ENCODE measurements at places on chromosomes 11 and 22.

- peak; percentile 9 for DNase-seq
Observed at GRCh38 chr11:20035701-20036601, 124.3 kb downstream of the DBX1 start.

DNA sequence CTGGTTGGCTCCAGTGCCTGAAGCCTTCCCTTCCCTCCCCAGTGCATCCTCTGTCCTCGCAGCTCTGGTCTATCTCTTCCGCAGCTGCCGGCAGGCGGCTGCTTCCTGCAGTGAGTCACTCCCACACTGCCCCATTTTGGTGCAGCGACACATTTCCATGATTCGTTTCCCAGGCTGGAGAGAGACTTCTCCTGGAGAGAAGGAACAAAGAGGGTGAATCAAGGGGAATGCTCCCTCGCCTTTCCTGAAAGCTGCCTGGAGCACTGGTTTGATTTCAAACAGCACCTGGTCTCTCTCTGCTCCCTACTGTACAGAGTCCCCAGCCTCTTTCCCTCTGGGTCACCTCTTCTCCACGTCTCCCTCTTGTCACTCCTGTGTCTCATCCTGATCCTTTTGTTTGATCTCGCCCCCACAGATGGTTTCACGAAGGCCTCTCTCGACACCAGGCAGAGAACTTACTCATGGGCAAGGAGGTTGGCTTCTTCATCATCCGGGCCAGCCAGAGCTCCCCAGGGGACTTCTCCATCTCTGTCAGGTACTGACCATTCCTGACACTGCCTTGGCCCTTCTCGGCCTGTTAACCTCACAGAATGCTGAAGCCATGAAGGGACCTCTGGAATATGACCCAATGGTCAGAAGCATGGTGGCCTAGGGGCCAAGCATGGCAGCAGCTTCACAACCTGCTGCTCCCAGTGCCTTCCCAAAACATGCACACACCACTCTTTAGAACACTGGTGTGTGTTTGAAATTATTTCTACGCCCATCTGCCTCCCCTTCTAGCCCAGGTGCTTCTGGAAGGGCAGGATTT is at the start of gene TMA7B:
TSS of gene TMA7B (plus strand) at position 758 of the 808 bp plus-strand sequence. CDS start 3,978 bp downstream, outside the sequence.
- DNase-seq = no peak

DNA sequence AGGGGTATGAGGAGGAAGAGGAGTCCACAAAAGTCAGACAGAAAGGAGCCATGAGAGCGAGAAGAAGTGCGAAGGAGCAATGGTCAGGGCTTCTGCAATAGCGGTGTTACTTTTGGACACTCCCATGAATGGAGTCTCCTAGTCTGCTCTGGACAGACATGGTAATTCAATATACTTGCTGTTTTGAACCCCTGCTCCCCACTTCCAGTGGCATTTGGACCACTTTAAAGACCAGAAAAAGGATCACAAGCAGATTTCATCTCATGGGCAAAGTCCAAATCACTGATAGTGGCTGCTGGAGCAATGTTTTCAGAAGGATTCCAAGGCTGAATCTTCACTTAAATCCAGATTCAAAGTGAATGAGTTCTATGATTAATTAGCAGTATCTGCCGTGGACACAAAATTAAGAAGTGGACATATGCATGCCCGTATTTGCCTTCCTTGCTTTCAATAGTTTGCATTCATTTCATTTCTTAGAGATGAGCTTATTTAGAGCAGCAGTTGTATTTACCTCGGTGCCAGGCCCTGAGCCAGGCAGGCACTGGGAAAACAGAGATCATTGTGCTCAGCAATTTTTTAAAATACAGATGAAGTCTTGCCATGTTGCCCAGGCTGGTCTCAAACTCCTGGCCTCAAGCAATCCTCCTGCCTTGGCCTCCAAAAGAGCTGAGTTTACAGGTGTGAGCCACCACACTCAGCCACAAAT is 72.0 kb downstream of the SLC1A2 start:
- DNase-seq = no peak

- no peak for DNase-seq
Observed at GRCh38 chr22:33020721-33021120, 37.5 kb downstream of the SYN3 start.

DNA sequence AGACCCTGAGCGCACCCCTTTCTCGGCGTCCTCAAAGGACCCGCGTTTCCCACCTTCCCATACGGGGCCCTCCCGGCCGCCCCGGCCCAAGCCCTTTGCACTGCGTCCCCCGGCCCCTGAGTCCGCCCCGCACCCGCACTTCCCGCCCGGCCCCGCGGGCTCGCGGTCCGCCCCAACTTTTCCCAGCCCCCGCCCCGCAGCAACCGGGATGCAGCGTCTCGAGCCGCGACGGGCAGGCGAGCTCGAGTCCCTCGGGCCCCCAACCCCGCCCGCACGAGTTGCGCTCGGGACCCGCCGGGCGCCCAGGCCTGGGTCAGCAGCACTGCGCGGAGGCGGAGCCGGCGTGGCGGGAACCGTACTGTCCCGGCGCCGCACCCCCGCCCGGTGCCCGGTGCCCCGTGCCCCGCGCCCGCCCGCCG is 371 bp downstream of the SMCO4 start:
- DNase-seq = no peak

- DNase-seq = no peak
Observed at GRCh38 chr11:128195756-128196155, 391.6 kb downstream of the ETS1 start.

- no peak for DNase-seq
Observed at GRCh38 chr11:122556605-122557004, 98.9 kb upstream of the UBASH3B start.

- DNase-seq = no peak
Observed at GRCh38 chr11:17164361-17165246, 43.2 kb downstream of the PIK3C2A start.

GRCh38 chr11:61650781-61651571 is 29.2 kb upstream of the DAGLA start:
- DNase-seq = no peak

GRCh38 chr22:30235687-30236170 is 10.8 kb downstream of the LIF start:
- no peak for DNase-seq

DNA sequence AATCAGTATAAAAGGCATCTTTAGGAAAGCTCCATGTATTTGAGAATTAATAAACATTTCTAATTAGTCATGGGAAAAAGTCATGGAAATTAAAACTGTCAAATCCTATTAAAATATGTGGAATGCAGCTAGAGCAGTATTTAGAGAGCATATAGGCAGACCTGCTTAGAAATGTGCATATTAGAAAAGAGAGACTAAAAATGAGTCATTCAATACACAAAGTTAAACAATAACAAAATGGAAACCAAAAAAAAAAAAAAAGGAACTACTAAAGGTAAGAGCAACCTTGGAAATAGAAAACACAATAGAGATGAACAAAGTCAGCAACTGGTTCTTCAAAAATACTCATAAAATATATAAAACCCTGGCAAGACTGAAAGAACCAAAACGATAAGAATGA is 59.7 kb upstream of the RASSF10 start:
- DNase-seq = no peak

DNA sequence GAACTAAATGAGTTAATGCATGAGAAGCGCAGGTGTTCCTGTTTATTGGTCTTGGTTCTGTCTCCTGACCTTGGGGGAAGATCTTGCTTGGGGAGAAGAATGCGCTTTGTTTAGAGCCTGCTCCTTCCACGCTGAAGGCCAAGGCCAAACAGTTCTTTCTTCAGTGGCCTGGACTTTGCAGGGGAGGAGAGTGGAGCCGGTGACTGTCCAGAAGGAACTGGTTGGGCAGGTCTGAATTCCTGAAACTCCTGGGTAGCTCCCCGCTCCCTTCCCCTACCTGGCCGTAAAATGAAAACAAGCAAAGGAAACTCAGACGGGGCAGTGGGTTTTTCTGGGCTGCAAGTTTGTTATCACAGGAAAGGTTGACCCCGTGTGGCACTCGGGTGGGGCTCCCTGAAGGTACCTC is 3.6 kb downstream of the ARHGAP8 start:
- DNase-seq = no peak

- no peak for DNase-seq
Observed at GRCh38 chr11:62854825-62855570, 15.6 kb upstream of the WDR74 start.

DNA sequence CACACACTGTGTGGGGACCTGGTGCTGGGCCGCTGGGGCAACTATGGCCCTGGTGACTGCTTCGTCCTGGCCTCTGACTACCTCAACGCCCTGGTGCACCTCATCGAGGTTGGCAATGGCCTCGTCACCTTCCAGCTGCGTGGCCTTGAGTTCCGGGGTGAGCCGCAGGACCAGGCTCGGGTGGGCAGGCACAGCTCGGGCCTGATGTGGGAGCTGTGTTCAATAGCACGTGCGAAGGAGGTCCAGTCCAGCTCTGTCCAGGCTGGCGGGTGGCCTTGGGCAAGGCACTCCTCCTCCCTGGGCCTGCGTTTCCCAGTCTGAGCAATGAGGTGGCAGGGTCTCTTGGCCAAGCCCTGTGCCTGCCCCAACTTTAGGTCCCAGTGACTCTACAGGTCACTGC is 8.3 kb upstream of the SIPA1 start:
- no peak for DNase-seq

GRCh38 chr11:45104790-45105084 is 41.7 kb upstream of the PRDM11 start:
- no peak for DNase-seq

DNA sequence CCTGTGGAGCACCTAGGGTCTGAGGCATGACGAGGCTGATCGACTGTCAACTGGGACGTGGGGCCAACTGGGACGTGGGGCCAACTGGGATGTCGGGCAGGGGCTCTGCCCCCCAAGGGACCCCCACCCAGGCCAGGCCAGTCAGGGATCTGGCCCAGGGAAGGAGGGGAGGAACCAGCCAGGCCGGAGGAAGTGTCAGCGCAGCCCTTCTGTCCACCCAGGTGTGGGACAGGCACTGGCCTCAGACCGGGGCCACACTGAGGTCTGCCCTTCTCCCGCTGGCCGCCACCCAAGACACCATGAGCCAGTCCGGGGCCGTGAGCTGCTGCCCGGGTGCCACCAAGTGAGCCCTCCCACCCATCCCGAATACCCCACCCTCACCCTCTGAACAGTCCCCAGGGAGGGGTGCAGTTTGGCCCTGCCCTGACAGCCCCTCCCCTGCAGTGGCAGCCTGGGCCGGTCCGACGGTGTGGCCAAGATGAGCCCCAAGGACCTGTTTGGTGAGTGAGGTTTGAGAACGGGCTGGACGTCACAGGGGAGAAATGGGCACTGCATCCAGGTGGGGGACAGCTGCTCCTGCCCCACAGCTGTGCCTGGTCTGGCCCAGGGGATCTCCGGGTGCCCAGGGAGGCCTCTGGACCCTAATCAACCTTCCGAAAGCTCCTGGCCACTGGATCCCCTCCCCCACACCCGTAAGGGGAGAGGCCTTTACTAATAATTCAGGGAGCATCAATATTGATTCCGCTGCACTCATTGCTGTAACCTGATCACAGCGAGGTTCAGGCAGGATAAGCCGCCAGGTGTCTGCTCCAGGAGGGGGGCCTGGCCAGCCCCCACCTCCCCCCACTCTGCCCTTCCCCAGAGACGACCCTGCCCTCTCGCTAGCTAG is 3.3 kb downstream of the EPS8L2 start:
- no peak for DNase-seq

GRCh38 chr11:47539681-47540039 is 13.3 kb downstream of the CELF1 start:
- DNase-seq = no peak

DNA sequence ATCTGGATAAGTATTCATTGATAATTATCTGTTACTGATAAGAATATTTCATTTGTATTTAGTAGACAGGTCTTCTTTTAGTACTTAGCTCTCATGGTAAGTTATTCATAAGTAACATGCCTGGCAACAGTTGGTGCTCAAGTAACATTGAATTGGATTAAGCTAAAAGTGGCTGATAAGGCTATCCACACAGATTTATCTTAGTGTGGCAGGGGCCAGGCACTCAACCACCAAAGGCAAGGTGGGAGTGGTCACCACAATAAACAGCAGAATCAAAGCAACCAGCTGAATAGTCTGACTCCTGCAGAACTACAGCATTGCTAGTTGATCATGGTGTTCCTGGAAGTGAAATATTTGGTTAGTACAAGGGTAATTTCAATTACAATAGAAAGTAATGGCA is 33.0 kb upstream of the NARS2 start:
- no peak for DNase-seq

- no peak for DNase-seq
Observed at GRCh38 chr11:32426819-32427615, 8.3 kb downstream of the WT1 start.
